Hypothalamus (tissue), 51 donors: ENCODE measurements at places on chromosomes 6 and 20.

- DNase-seq: no peak
These were observed 6.6 kb upstream of the SAMHD1 start for GRCh38 chr20:36957875-36958667.

DNA sequence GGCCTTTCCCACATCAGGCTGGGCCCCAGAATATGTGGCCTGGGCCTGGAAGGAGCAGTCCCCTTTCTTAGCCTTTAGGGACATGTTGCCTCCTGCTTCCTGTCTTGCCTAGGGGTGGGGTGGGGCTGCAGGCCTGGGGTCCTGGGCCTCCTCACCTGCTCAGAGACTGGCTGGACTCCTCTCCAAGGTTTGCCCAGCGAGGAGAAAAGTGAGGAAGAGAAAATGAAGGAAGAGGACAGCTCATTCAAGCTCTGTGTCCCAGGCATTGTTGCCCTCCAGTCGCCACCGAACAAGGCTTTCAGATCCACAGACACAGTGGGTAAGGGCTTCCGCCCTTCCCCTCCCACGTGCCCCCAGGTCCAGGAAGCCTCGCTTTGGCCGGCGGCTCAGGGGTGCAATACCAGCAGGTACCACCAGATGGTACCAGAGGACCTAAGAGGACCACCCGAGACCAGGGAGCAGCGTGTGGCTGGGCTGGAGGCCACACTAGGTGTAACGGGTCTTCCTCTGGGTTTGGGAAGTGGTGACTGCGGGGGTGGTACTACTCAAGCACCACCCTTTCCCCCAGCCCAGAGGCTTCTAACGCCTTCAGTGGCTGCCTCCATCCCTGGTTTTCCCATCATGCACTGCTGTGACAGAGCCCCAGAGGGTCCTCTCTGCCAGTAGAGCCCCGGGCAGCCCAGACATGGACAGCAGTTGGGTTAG lies 5.5 kb upstream of the BAK1 start:
- DNase-seq: peak; percentile 15

GRCh38 chr6:124780623-124781022 lies 181.6 kb upstream of the RNF217 start:
- no peak for DNase-seq

DNA sequence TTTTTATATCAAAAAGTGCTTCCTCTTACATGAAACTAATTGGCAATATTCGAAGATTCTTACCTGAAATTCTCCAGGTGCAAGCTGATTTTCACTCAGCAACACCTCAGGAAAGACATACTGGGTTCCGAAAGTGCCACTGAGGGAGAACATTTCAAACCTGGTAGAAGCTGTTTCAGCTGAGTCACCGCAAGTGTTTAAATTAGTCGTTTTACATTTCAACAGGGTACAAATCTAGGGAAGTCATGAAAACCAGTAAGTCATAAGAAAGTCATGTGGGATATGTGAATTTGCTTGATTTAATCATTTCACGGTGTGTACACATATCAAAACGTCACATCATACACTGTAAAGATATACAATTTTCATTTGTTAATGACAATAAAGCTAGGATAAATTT lies 25.3 kb upstream of the TAAR1 start:
- DNase-seq: no peak

DNA sequence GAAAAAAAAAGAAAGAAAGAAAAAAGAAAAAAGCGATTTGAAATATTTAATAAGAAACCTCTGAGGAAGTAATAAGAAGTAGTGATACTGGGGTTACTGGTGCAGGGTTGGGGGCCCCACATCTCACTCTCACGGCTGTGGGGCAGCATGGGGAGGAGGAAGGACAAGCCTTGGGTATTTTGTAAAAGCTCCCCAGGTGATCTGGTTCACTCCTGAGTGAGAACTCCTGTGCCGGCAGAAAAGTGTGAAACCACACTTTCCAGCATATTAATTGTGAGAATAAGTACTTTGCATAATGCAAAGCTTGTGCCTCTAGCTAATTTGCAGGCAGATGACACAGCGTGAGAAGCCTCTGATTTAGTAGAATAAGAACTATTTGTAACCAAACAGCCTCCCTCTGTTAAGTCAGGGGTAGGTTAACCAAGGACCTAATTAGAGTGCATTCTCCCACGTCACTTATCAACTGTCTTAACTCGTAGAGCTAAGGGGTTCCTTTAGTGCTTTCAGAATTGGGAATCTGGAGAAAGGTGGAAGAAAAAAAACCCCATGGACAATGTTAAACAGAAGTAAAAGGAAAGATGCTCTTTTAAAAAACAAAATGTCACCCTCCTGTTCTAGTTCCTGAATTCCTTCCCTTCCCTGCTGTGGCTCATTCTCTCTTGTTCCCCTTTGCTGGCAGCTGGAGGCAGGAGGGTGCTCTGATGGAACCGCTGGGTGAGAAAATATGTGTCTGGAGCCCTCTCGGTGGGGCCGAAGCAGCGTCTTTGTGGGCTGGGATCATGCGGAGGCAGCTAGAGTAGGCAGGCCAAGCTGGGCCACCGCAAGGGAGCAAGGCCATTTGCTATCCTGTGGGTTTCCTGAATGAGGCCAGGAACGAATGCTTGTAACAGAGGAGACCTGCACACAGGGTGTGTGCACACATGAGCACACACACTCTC lies 108.7 kb downstream of the FYN start:
- no peak for DNase-seq

- DNase-seq: no peak
These were observed 747.7 kb downstream of the PHF3 start for GRCh38 chr6:64383277-64383676.

DNA sequence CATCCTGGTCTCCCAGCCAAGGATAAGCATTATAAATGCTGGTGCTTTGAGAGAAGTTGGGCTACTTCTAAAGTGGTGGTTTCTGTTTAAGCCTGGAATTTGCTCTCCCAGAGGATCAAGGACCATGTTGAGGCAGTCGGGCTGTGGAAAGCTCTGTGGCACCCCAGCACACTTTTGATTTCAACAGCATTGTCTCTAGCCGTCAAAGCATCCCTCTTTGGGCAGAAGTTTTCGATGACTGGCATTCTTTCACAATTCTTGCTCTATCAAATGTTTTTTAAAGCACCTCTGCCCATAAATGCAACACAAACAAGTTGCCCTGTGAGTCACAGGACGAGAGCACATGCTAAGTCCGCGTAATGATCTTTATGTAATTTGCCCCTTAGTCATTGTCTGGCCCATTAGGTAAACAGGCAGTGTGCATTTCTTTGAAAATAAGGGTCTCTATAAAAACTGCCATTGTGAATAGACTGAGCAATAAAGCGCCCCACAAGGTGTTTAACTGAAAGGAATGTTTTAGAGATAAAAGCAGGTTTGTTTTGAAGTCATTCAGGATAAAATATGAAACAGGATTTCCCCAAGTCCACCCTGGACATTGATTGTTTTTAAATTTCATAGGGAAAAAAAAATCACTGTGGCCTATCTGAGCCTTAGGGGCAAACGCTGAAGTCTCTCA lies 44.7 kb upstream of the FOXQ1 start:
- DNase-seq: no peak

DNA sequence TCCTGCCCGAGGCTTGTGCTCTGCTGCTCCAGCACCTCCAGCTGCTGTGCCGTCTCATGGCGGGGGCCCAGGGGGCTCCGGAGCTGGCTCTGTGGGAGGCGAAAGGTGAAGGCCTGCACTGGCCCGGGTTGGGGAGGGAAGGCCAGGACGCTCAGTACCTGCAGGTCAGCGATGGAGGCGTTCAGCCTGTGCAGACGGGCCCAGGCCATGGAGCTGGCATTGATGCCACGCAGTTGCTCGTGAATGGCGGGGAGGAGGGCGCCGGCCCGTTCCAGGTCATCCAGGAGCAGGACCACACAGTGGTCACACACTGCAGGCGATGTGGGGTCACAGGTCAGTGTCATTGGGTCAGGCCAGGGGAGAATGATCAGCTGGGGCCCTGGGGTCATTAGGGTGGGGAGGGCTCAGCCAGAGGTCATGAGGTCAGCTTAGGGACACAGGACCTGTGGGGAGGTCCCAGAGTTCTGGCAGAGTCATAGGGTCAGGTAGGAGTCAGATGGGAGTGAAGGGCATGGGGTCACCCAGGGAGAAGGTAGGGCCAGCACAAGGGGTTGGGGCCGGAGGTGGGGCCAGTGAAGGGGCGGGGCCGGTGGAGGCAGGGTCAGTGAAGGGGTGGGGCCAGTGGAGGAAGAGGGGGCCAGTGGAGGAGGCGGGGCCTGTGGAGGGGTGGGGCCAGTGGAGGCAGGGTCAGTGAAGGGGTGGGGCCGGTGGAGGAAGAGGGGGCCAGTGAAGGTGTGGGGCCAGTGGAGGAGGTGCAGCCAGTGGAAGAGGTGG lies 18.0 kb downstream of the ADRM1 start:
- DNase-seq: no peak

DNA sequence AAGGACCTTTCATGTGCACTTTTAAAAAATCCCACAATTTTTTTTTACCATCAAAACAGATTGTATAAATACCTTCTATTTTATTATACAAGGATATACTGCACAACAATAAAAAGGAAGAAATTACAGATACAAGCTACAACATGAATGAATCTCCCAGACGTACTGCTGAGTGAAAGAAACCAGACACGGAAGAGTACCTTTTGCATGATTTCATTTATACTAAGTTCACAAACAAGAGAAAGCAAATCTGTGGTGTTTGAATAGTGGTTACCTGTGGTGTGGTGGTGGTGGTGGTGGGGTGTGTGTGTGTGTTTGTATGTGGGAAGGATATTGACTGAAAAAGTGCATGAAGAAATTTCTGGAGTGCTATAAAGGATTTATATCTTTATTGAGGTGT lies 6.8 kb upstream of the PLCB4 start:
- DNase-seq: no peak

- DNase-seq: no peak
These were observed 94.7 kb downstream of the ADTRP start for GRCh38 chr6:11683871-11684270.

DNA sequence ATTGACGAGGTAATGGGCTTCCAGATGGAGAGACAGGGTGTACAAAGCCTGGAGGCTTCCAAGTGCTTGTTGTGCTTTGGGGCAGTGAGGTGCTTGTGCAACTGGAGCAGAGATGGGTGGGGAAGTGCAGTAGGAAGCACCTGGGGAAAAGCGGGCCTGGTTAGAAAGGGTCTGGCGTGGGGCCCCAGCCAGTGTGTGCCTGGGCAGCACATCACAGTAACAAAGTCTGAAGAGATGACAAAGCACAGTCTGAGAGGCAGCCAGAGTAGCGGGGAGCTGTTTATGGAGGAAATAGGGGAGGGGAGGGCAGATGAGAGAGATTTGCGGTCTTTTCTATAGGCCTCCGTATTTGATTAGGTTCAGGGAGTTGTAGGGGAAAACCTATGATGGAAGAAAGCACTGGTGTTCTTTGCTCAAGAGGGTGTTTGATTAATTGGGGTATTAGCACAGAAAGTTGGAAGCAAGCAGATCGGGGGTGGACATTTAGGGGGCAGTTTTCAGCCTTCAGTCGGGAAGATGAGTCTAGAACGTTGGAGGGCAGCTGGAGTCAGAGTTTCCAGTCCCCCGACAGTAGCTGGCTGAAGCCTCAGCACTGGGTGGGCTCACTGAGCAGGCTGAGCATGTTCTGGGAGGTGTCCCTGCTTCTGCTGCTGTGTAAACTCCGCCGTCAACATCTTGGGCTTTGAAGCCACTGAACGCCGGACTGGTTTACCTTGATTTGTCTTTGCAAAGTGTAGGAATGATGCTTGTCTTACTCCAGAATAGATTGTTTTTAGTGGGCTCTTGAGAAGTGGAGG lies 15.5 kb upstream of the MROH8 start:
- no peak for DNase-seq

- DNase-seq: no peak
These were observed 1323.8 kb upstream of the EYS start for GRCh38 chr6:67030861-67031260.

GRCh38 chr6:30149234-30149633 lies 11.8 kb downstream of the TRIM10 start:
- no peak for DNase-seq

GRCh38 chr6:40308533-40309306 lies 278.4 kb downstream of the LRFN2 start:
- peak; percentile 24 for DNase-seq

GRCh38 chr6:37861452-37861851 lies 41.9 kb downstream of the ZFAND3 start:
- no peak for DNase-seq

DNA sequence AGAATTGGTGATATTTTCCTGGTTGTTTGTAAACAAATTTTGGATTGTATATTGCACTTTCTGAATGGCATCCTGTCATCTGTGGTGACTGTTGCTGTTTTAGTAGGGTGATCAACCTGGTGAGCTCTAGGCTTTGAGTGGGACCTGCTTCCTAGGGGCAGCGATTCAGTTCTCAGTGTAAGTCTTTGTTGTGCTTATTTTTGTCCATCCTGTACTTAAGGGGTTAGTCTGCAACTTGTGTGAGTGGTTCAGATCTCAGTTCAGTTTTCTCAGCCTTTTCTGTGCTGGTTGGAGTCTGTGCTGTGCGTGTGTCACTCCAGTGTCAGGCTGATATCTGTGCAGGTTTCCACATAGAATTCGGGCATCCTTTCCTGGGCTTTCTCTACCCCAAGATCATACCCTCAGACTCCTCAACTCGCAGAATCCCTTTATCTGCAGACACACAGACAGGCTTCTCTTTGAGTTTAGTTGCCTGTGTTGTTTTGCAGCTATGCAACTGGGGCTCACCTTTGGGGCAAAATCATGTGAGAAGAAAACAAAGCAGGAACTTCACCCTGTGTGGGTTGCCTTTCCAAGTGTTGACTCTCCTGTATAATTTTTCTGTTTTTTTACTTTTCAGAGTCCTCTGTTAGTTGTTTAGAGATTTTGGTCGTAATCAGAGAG lies 177.7 kb downstream of the FARS2 start:
- DNase-seq: no peak
